Activated naive CD8-positive, alpha-beta T cell treated with anti-CD3 and anti-CD28 coated beads, Interleukin-2, amount 10 ng/mL, durations not matched to agents 7 days and 5 days (primary cell): ENCODE measurements at places on chromosomes 5 and 9. TPM values are rescaled to one million over a fixed set of nuclear protein-coding genes. Genes with fewer than 3 reads are reported as not detected.
A peak's percentile ranks its signal among the peaks of the same experiment; 100 is the strongest.

DNA sequence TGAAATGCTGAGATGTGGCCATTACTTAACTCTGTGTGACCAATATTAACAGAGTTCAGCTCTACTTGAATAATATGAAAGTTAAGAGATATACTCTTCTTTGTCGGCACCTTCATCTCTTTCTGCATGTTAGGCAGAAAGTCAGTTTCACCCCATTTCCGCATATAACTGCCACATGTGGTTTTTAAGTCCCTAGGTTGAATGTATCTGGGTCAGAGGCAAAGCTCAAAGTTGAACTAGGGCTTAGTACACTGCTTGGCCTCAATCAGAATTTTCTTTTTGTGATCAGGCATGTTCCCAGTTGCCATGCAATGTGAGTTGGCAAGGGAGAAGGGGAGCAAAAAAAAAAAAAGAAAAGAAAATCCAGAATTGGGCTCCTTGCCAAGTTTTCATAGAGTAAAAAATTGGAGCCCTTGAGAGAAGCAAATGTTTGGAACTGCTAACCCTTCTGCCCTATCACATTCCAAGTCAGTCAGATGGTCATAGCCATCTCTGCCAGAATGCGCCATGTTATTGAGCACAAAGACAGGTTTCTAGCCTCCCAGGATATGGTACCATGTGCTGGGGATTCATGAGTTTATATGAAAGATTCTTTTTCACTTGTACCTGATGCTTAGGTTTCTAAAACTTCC lies 251.2 kb upstream of the RORB start:
- no peak for DNase-seq

DNA sequence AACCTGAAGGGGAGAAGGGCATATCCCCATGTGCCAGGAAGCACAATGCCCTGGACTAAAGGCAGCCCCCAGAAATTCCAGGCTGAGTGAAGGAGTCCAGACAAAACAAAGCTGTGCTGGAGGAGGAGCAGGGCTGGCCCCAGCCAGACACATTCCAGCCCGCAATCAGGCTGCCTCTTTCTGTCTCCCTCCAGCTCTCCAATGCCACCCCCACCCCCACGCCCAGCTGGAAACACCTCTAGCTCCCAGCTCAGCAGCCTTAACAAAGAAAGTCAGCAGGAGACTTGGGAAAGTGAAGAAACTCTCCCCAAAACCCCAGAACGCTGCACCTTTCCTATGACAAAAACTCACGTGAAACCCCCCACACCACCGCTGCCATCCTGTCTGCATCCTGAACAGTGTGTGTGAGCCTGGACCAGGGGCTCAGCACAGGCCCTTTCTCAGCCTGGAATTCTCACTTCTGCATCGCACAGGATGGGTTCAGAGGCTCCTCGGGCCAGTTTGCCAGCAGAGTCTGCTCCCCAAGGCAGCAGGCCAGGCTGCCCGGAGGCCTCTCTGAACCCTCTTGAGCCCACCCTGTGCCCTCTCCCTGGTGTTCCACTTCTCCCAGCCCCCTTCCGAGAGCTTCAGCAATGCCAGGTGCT lies 96.2 kb upstream of the ICE1 start:
- no peak for DNase-seq

GRCh38 chr5:60446917-60447316 lies 253.0 kb downstream of the DEPDC1B start:
- DNase-seq = no peak

The HMGCR gene
- total RNA-seq = 63.9 TPM

DNA sequence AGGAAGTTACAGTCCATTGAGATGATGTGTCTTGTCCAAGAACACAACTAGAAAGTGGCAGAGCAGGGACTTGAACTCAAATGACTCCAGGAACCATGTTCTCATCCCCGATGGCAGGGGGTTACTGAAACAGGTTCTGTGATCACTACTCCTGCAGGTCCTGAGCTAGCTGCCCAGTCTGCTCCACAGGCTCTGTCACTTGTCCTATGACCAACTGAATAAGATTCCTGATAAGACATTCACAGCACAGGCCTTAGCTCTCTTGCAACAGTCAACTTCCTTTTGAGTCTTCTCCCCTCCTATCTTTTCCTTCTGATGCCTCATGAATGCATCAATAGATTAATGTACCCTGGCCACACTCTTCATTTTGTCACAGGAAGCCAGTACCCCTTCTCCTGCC lies 109.2 kb downstream of the SH3TC2 start:
- no peak for DNase-seq

- no peak for DNase-seq
Measured at GRCh38 chr5:59874675-59875074, 18.9 kb downstream of the PDE4D start.

DNA sequence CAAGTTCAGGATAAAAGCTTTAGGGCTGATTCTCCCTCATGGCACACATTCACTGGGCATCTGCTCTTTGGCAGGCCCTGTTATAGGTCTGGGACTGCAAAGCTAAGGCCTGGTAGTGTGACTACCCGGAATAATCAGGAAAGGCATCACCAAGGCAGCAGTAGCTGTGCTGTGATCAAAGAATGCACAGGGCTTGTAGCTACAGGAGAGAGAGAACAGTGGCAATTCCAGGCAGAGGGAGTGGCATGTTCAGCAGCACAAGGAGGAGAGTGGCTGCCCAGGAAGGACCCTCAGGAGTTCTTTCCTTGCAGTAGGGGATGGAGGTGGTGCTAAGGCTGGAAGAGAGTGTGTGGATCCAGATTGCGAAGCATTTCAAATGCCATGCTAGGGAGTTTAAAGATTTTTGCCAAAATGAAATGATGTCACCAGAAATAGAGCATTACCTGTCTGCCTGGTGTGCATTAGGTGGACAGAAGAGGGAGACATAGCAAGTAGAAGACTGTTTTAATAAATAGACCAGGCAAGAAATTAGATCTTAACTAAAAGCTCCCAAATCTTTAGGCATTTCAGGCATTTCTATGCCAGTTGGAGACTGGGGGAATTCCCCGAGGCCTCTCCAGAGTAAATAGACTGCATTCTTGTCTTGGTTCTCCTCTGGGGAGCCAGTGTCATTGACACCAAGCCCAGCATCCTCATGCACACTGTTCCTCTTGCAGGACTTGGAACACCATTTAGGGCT lies 69.1 kb downstream of the GPR21 start:
- DNase-seq = no peak

DNA sequence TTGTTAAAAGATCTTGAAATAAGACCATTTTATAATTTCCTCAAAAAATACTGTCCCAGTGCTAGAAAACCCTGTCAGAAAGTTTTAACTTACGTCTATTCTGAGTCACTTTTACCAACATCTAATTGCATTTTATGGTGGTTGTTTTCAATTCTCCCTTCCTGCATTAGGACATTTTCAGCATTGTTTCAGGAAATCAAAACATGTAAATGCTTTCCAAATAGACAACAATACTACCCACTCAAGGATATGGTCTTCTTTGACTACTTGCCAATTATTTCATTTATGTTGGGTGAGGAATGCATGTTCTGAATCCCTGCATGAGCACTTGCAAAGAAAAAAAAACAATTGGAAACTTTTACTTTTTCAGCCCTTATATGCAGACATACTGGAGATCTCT lies 284.6 kb upstream of the PDE4D start:
- DNase-seq = no peak

The BAAT gene
- total RNA-seq = not detected

DNA sequence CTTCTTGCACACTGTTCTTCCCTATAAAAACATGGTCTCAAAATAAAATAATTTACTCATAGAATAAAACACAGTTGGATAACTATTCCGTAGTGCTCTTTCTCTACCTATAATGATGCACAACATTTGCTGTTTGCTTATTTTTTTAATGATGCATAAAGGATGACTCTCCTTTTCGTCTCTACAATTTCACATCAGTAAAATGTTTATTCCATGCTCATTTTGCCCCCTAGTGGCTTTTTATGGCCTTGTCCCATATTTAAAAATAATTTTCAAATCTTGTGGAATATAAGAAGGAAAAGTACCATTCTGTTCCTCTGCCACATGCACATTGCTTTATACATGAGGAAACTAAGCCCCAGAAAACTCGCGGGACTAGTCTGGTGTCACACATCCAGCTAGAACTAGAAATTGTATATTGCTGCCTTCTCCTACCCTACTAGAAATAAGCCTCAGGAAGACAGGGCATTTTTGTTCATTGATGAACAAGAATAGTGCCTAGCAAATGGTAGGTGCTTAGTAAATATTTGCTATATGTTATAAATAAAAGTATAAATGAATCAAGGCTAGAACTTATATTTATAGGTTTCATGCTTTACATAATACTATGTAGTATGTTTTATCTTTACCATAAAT lies 12.7 kb downstream of the KCTD16 start:
- no peak for DNase-seq

The ZNF454 gene
- total RNA-seq = not detected

The SVEP1 gene
- not detected for total RNA-seq

The DNAH5 gene
- total RNA-seq = not detected

The ATP10B gene
- not detected for total RNA-seq

The CDKN2B-AS1 gene
- 3.7 TPM for total RNA-seq

GRCh38 chr5:137305971-137306602 lies 193.0 kb downstream of the SPOCK1 start:
- no peak for DNase-seq

DNA sequence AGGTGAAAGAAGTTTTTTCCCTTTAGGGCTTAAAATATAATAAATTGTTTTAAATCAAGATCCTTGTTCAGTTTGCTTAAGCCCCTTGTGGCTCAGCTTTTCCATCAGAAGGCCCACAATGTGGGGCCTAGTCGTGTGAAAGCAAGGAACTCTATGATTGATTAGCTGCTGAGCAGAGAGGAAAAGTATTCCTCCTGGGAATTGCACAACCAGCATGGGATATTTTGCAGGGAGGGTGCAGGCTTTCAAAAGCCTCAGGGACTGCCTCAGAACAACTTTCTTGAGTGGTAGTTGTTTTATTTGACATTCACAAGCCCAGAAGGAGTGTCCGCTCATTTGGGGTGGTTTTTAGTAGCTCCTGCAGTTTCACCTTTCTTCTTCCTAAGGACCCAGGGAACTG lies 19.8 kb downstream of the TTC23L start:
- no peak for DNase-seq

- no peak for DNase-seq
Measured at GRCh38 chr5:18333841-18334240, 699.6 kb downstream of the TAF11L14 start.

DNA sequence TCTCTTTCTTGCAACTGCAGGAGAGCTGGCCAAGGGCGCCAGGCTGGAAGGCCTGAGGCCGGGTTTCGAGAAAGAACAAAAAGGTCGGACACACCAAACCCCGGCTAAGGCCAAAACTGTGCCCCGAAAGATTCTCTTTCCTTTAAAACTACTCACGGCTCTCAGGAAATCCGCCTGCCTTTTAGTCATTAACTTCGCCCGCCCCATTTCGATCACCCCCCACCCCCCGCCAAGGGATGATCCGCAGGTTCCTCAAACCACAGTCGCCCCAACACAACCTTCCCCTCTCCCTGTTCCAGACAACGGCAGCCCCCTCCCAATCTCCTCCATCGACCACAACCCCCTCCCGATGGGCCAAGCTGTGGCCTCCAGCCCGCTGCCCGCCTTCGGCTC lies 536 bp downstream of the FEM1C start:
- DNase-seq = peak; percentile 66

The SLC25A2 gene
- total RNA-seq = 0.99 TPM

The FOXI1 gene
- total RNA-seq = not detected

DNA sequence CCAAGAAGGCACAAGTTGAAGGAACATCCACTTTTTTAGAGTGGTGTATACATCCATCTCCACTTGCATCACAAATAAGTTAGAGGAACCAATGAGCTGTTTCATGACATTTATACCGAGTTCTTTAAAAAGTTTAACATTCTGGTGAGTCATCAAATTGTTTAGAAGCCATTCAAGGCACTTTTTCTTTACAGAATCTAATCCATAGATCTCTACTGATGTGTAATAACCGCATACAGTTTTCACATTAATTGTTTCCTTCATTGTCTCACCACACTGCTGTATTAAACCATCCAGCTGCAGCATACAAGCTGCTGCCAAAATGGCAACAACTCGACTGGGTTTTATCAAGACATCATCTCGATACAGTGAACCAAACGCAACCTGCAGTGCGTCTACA lies 744 bp downstream of the GMCL2 start:
- DNase-seq = no peak

DNA sequence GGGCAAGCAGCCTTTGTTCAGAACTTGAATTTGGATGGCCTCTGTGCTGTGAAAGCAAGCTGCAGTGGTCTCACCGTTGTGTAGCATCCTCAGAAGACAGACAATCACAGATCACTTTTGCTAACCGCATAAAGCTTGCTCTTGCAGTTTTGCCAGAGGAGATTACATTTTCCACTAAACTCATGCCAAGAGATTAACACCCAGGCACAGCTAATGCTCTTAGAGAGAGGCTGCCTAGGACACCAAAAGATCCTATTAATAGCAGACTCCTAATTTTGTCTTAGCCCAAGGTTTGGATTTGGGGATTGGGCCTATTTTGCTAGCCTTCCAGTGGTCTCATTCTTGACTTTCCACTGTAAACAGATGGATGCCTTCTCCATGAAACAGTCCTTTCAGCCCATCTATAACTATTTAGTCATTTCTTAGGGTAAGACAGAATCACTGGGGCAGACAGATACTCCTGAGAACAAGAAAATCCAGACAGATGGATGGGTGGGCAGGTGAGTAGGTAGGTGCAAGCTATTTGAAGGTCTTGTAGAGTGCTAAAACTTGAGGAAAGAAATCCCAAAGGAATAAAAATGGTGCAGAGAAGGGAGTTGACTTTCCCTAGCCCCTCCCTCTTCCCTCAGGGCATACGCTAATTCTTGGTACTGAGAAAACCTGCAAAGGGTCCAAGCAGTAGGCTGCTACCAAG lies 506.2 kb downstream of the SPOCK1 start:
- no peak for DNase-seq

DNA sequence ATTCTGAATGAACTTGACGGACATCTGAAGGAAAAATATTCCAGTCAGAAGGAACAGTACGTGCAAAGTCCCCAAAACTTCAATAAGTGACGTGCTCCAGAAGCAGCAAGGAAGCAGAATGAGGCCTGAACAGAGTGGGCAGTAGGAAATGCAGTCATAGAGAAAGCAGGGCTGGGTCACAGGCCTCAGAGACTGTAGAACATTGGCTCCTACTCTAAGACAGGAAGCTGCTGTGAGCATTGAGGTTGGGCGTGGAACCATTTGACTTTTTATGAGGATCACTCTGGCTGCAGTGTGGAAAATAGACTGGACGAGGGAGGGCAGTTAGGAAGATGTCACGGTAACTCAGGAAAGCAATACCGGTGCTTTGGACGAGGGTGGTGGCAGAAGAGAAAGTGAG lies 64.0 kb downstream of the DOCK8 start:
- DNase-seq = peak; percentile 36

The DPYSL3 gene
- total RNA-seq = not detected

GRCh38 chr5:80406980-80407734 lies 707 bp upstream of the ZFYVE16 start:
- no peak for DNase-seq
